ENCODE measurements at places on chromosomes 4 and X.

GRCh38 chr4:177667687-177668086 is 225.4 kb upstream of the AGA start:
- no peak for DNase-seq

DNA sequence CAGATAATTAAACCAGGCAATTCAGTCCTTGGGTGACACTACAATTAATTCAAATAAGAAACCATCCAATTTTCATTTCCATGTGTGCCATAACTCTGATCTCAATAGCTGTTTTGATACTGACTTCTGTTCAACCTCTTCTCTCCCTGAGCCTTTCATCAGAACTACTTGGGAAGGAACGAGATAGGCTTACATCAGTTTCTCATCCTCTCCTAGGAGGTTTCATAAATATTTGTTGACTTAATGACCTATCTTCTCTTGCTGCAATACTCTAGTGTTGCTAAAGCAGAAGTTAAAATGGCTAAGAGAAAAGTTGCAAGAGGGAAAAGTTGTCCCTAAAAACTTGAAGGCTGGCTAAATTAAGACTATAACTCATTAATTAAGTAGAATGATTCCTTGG is 41.8 kb downstream of the PRKG2 start:
- DNase-seq = no peak

DNA sequence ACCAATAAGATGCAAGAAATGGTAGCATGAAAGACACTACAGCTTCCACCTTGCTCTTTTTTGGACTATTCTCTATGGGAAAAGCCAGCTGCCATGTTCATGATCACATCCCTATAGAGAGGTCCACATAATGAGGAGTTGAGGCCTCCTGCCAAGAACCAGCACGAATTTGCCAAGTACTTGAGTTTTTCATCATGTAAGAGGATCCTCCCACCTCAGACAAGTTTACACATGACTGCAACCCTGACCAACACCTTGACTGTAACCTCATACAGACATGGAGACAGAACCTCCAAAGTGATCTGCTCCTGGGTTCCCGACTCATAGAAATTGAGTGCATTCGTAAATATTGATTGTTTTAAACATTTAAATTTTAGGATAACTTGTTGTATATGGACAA is 135.2 kb upstream of the TSPAN5 start:
- DNase-seq = no peak

DNA sequence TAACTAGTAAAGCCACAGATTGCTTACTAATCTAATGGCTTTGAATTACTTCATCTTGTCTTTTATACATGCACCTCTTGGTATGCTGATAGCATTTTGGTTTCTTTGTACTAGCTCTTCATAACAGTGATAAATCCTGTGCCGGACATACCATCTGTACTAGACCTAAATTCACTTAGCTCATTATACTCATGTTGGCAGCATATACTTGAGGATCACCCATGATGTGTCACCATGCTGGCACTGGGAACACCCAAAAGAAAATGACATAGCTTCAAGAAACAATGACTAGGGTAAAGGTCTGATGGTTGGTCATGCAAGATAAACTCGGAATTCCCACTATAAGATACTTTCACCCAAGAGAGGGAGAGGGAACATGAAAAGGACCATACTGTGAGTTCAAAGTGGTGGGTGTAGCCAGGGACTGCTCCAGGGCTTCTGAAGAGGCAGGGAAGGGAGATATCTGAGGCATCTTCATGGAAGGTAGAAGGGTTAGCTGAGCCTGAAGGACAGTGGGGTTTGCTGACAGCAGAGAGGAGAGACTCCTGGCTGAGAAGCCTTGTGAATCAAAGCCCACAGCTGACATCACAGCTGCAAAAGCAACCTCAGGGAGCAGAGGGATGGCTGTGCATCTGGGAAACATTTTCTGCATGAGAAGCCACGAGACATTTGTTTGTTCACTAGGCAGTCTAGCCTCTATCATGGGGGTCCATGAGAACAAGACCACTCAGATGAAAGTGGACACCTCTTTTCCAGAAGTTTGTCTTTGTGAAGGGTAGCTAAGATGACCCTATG is 314.2 kb downstream of the RAB28 start:
- no peak for DNase-seq

- DNase-seq = no peak
Measured at GRCh38 chrX:110734894-110735541, 60.6 kb downstream of the CHRDL1 start.

GRCh38 chrX:11564546-11564945 is 101.2 kb downstream of the ARHGAP6 start:
- no peak for DNase-seq

- no peak for DNase-seq
Measured at GRCh38 chr4:96102541-96103026, 262.7 kb downstream of the PDHA2 start.

- DNase-seq = no peak
Measured at GRCh38 chrX:10677490-10677889, 57.1 kb upstream of the MID1 start.

GRCh38 chr4:686413-687040 is 2.4 kb downstream of the SLC49A3 start:
- DNase-seq = no peak

- no peak for DNase-seq
Measured at GRCh38 chr4:187357045-187357643, 633.5 kb upstream of the FAT1 start.

DNA sequence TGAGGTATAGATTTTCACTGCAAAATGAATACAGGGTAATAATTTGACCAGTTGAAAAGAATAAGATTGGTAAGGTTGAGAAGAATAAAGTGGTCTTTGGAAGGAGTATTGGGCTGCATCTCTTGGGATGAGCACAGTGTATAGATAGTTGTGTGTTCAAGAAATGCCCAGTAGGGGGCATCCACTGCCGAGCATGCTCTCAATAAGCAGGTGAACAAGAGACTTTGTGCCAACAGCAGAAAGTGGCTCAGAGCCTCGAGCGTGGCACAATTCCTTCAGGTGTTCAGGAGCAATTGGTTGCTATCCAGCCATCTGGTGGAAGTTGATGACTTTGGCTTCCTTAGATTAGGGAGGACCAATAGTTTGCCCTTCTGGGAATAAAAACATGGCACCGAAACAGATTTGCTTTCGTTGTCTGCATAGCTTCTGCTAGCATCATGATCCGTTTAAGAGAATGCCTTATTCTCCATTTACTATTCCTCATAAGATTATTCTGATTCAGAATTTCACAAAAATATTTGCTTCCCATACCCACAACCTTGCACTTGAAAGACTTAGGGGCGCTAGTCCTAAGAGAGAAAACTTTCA is 258.1 kb upstream of the NEIL3 start:
- DNase-seq = no peak

DNA sequence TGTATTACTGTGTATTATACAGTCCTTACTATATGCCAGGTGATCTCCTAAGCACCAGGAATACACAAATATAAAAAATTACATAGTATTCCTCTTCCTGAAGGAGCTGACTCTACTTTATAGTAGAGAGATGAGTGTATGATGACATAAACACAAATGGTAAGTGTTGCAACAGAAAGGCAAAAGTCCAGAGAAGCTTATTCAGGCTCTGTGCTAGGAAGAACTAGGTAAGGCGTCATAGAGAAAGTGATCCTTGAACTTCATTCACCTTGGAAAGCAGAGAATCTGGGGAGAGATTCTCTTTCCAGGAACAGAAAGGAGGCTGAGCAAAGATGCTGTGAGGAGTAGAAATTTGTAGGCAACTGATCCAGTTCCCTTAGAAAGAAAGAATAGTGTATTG is 115.0 kb upstream of the KCNIP4 start:
- DNase-seq = no peak

DNA sequence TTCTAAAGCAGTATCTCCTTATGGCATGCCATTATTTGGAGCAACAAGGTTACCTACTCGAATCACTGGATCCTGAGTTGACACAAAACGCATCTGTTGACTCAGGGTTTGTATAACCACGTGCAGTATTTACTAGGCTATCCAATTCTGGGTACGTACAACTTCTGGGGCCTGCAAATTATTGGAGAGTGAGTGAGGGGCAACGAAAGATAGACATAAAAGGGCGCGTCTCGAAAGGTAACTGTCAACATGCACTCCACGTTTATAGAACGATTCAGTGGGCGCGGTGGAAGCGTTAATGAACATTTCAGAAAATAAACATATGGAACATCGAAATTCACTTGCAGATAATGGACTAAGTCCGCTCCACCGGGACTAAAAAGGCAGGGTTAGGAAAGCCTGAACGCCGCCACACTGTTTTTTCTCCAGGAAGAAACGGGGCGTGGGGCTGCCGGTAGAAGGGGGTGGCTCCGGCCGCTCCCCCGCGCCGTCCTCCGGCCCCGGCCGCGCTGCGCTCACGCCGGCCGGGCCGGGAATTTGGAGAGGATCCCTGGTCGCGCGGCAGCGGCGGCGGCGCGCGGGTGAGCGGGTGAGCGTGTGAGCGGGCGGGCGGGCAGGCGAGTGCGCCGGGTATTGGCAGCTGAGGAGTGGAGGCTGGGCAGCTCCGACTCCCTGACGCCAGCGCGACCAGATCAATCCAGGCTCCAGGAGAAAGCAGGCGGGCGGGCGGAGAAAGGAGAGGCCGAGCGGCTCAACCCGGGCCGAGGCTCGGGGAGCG is at the start of gene SMAD1:
SMAD1 (plus strand) TSS at position 690 of the 778 bp plus-strand sequence. CDS start 32,761 bp downstream, outside the sequence.
- DNase-seq = peak; percentile 17

DNA sequence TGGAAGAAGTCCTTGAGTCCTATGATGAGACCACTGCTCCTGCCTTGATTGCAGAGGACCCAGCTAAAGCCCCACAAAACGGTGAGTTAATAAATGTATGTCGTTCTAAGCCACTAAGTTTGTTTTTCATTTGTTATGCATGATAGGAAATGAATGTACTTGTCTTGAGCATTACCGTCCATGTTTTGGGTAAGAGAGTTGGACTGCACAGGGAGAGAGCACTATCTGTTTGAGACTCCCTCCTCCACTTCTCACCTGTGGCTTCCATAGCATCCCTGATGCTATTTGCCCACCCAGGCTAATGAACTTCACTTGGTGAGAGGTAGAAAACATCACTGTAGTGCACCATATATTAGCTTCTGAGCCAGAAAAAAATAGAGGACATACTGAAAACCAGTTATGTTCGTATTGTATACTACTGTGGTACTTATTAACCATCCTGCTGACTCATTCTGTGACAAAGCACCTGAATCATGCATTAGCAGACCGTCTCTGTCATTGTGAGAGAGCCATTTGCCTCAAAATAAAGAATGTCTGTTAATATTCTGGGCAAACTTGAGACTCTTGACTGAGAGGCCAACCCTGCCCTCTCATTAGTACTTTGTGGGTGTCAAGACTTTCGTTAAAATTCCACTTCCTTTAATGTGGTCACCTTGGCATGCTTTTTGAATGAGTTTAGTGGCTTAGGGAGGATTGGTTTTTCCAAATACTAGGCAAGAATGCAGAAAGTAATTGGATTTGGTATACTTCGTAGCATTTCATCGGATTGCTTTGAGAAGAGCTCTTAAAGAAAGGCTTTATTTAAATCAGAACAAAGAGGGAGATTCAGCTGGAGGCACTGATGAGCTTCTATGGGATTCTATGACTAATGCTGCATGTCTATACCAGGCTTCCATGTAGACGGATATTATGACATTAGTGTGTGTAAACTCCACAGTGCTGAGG is 99.3 kb upstream of the GRPR start:
- no peak for DNase-seq

GRCh38 chr4:47837908-47838294 is at the start of gene CORIN:
Gene CORIN, minus strand, starts transcription at chr4:47838067. Its CDS starts 118 bp downstream, at chr4:47837949.
- DNase-seq = no peak

GRCh38 chrX:39311646-39312045 is 510.4 kb downstream of the MID1IP1 start:
- no peak for DNase-seq

DNA sequence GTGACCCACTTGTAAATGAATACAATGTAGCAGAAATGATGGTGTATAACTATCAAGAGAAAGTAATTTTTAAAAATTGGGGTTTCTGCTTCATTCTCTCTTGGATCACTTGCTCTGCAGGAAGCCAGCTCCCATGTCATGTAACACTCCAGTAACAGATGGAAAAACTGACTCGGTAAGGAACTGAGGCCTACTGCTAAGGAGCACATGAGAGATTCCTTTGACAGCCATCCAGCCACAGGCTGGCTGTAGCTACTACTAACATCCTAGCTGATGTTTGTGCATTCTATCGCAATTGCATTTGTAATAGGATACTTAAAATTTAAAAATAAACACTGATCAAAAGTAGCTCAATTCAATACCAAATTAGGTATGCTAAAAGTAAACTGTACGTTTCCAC is 102.3 kb upstream of the MAB21L2 start:
- DNase-seq = no peak

DNA sequence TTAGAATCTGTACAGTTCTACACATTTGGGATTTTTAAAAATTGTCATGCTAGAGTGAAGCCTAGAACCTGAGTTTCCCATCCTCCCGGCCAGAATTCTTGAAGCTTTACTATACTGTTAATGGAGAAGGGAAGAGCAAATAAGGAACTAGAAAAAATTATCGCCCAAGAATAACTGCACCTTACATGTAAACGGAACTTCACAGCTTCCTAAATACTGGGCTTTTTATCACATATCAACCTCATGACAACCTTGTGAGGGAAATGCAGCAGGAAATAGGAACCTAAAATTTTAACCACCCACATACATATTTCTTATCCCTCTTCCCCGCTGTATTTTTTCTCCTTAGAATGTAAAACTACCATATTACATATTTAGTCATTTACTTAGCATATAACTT is 19.3 kb downstream of the ARHGEF9 start:
- no peak for DNase-seq

DNA sequence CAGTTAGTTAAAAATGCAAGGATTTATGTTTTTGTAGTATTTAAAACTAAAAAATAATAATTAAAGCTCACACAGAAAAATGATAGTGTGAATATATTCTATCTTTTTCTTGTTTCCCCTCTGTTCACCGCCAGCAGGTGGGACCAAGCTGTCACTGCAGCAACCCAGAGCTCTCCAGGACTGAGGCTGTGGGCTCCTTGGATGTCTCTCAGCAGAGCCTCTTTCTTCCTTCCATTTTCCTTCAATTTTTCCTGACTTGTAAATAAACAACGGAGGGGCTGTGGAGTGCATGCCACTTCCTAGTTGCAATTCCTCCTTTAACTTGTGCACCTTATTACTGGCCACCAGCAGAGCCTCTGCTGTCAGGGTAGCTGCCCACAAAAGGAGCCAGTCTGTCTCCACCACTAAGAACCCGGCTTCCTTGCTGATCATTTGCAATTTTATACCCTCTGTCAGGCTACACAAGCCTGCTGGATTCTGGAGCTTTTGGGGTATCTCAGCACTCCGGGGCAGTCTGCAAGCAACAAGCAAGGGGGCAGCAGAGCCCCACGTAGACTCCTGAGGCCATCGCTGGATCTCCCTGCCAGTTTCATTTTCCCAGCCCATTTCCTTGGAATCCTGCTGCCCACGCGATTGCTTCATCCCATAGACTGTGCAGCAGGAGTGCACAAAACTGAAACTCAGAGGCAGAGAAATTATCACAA is 1467.4 kb downstream of the C4orf33 start:
- DNase-seq = no peak

DNA sequence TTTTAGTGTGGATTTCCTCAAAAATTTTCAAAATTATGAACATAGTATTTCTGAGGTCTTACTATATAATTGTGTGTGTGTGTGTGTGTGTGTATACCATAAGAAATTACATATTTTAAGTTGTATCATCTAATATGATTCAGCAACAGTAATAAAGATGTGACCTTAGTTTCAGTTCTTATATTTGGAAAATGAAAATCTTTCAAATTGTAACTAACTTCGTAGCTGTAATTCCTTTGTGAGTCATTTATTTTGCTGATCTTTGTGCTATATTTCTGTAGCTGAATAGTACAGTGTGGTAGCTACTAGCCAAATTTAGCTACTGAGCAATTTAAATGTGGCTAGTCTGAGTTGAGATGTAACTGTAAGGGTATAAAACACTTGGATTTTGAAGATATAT is 116.4 kb downstream of the RAP1GDS1 start:
- DNase-seq = no peak

GRCh38 chrX:115233497-115234455 is at the start of gene LRCH2:
Gene LRCH2, minus strand, starts transcription at chrX:115234096. Its CDS starts 55 bp downstream, at chrX:115234041.
- no peak for DNase-seq

All from cortex of kidney (tissue), 1 donor.